ENCODE measurements at places on chromosomes 11 and 22. TPM values are rescaled to one million over a fixed set of nuclear protein-coding genes. Genes with fewer than 3 reads are reported as not detected.
A peak's percentile ranks its signal among the peaks of the same experiment; 100 is the strongest.

DNA sequence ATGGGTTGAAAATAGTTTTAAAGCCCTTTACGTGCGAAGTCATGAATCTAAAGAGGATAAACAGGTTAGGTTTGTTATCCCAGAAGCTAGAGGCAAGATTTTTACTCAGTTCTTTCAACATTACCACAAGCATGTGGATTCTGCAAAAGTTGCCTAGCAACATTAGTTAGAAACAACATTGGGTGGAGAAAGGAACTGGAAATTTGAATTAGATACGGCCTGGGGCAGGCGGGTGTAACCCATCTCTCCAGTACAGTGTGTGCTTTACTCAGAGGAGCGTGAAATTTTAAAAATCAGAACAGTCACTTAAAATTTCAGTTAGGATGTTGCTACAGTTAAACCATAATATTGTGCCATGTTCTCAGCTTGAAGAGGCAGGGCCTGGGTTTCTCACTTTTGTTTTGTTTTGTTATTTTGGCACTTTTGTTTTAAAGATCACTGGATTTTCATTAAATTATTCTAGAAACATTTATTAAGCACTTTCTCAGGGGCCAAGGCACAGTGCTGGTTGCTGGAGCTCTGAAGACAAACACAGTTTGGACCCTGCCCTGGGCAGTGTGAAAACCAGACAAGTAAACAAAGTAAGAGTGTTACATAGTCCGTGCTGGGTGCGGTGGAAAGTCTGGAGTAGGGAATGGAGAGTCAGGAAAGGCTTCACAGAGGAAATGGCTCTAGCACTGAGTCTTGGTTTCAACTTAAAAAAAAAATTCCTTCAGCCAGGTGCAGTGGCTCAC is 4.4 kb upstream of the WEE1 start:
- H3K27ac ChIP-seq: peak overlapping the region; percentile 93
- no peaks in the 10 kb centered on the region for H3K36me3 ChIP-seq
- H3K27me3 ChIP-seq: no peaks in the 10 kb centered on the region
- H3K4me1 ChIP-seq: peaks cover 34% of the 10 kb centered on the region

- H3K27me3 ChIP-seq: no peaks in the 10 kb centered on the region
- no peaks in the 10 kb centered on the region for H3K4me1 ChIP-seq
- H3K36me3 ChIP-seq: no peaks in the 10 kb centered on the region
These were observed 44.2 kb downstream of the CCDC81 start for GRCh38 chr11:86418917-86419316.

- H3K36me3 ChIP-seq: no peaks in the 10 kb centered on the region
- H3K4me3 ChIP-seq: no peak overlapping the region
- H3K27me3 ChIP-seq: no peaks in the 10 kb centered on the region
- DNase-seq: peak; percentile 65
- no peak overlapping the region for H3K27ac ChIP-seq
These were observed 19.5 kb upstream of the UVRAG start for GRCh38 chr11:75795276-75796090.

- no peak overlapping the region for H3K27ac ChIP-seq
- no peak for DNase-seq
- no peaks in the 10 kb centered on the region for H3K4me1 ChIP-seq
- no peaks in the 10 kb centered on the region for H3K36me3 ChIP-seq
These were observed 29.3 kb downstream of the RTN3 start for GRCh38 chr11:63710476-63711217.

DNA sequence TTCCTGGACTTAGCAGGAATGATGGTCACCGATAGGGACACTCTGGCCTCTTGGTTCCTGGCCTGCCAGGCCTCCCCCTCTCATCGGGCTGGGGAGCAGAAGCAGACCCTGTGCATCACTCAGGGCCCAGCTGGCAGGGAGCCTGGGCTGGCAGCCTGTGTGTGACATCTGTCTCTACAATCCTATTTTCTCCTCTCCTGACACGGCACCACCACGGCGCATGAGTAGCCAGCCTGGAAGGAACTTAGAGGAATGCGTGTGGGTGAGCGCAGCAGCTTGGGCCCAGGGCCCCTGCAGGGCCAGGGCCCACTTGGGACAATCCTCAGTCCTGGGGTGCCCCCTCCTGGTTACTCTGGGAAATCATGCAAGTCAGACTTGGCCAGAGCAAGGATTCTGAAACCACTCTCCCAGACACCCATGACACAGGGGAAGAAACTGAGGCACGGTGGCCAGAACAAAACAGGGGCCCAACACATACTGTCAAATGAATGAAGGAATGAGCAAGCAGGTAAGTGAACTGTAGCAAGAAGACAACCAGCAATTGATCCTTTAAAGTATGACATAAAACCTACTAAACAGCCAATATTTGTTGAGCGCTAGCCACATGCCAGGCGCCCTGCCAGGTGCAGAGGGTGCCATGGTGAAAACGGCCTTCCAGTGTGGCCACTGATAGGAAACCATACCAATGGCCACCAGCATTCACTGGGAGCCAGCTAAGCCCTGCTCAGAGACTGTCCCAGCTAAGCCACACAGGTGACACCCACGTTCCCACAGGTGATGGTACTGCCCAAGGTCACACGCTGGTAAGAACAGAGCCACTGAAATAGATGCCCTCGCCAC is 13.3 kb downstream of the RSPH14 start:
- no peak overlapping the region for H3K4me3 ChIP-seq
- peaks cover 5% of the 10 kb centered on the region for H3K4me1 ChIP-seq
- DNase-seq: peak; percentile 73
- no peak overlapping the region for H3K27ac ChIP-seq
- no peaks in the 10 kb centered on the region for H3K27me3 ChIP-seq

GRCh38 chr11:79113054-79113690 is 327.7 kb downstream of the TENM4 start:
- DNase-seq: no peak
- no peak overlapping the region for H3K4me3 ChIP-seq
- no peaks in the 10 kb centered on the region for H3K36me3 ChIP-seq

Gene TCN1
- 52.2 TPM for total RNA-seq

Gene MPPED2
- total RNA-seq: 2.7 TPM
